Stimulated activated CD8-positive, alpha-beta memory T cell treated with anti-CD3 and anti-CD28 coated beads, Interleukin-12 subunit alpha, Interleukin-12 subunit beta, amount 100 ng/mL, for 4 hours (primary cell): ENCODE measurements at places on chromosomes 1 and 21.

DNA sequence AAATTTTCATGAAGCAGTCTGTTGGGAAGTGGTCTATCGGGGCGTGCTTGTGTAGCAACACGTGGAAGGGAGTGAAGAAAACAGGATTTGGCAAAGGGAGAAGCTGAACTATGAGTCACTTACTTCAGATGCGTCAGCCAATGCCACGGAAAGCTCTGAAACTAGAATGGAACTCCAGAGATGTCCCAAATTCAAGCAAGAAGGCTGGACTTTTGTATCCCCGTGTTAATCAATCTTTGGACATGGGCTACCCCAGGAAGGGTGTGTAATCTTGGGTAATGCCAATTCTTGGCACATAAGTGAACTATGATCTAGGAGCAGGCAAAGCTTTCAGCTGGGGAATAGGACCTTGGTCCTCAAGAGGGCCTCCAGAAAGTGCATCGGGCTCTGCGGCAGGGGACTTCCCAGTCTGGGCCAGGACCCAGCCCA, 102.6 kb downstream of the ADSS2 start:
- no peak for DNase-seq

GRCh38 chr1:4380564-4381168, 273.7 kb upstream of the AJAP1 start:
- DNase-seq: no peak

- DNase-seq: no peak
Measured at GRCh38 chr1:111789142-111789541, 33.4 kb downstream of the DDX20 start.

GRCh38 chr1:49606082-49606481, 417.7 kb downstream of the AGBL4 start:
- DNase-seq: no peak

- DNase-seq: no peak
Measured at GRCh38 chr1:66285618-66286270, 248.2 kb upstream of the SGIP1 start.

GRCh38 chr1:228373004-228373680, 33.5 kb downstream of the TRIM11 start:
- DNase-seq: no peak

GRCh38 chr1:205791568-205792180, 16.4 kb upstream of the RAB29 start:
- DNase-seq: peak; percentile 13

GRCh38 chr1:181651276-181651675, 168.0 kb downstream of the CACNA1E start:
- DNase-seq: no peak

GRCh38 chr1:215256936-215257679, 174.6 kb downstream of the KCNK2 start:
- no peak for DNase-seq

- no peak for DNase-seq
Measured at GRCh38 chr1:230785636-230786384, 38.6 kb downstream of the CAPN9 start.

DNA sequence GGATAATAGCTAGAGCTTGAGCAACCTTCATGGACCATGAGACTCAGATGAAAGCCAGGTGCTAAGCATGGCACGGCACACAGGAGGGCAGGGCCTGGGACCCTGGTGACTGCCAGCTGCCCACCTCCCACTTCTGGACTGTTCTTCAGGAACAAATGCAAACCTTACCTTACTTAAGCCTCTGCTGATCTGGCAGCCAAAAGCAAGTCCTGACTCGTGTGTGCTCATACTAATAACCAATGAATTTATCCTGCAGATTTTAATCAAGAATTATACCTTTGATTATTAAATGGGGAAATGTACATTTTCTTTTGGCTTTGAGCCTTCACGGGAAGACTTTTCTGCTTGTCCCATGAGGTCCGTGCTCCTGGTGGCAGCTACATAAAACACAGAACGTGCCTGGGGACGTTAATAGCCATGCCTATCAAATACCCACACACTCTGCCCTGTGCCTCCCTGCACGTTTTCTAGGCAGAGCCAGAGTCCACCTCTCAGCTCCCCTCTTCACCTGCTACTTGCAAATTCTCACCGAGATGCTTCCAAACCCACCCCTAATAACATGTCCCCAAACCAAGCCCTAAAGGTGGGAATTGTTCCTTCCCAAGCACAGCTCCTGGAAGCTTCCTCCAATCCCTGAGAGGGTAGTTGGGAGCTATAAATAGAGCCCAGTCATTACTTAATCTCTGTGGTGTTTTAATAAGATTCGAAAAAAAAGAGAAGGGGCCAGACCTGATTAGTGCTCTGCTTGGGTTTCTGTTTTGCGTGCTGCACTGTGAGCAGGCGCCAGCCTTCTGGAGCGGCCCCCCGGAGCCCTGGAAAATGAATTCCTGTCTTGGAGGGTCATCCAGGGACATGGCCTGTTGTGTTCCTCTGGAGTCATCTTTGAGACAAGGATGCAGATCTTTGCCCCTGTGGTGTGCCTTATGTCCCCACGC, 33.5 kb downstream of the SLC1A7 start:
- no peak for DNase-seq

DNA sequence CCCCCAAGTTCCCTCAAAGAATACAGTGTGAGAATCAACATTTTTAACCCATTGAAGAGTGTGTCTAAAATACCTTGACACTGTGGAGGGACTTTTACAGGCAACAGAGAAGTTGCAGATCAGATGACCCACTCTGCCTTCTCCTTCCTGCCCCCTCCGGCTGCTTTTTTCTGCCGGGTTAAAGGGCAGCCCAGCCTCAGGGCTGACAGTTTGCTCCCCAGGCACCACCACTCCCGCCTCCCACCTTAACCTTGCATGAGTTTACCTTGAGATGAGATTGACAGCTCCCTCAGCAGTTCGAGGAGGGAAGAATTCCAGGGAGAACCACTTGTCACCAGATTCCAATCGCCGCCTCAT, 3.2 kb downstream of the MTHFR start:
- no peak for DNase-seq

DNA sequence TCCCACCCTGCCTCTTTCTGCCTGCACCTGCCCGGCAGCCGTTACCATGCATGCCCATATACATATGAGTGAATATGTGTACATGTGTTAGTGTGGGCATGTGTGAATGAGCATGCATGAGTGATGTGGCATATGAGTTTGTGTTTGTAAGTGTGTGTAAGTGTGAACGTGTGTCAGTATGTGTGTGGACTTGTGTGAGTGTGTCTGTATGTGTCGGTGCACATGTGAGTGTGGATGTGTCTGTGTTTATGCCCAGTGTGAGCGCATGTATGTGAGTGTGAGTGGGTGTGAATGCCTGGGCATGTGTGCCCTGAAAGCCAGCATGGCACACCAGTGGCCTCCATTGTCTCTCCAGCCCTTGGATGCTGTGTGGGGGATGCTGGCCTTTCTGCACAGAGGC, 2.5 kb upstream of the UMODL1 start:
- DNase-seq: no peak

DNA sequence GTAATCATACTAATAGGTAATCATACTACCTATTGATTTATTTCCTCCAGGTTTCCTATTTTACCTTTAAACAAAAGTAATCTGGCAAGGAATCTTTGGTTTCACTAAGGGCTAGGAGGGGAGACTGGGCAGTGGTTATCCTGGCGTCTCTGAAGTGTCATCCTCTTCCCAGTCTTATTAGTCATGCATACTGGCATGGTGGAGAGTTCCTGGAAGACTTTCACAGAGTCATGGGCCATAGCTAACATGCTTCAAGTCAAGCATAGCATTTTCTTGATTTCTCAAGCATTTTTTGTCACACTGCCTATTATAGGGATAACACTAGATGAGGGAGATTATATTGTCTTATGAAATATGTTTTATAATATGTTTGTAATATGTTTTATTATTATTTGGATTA, 64.0 kb upstream of the ASB17 start:
- no peak for DNase-seq

- DNase-seq: no peak
Measured at GRCh38 chr1:156926175-156926574, 5.7 kb downstream of the LRRC71 start.

GRCh38 chr1:153771261-153771660, 3.9 kb upstream of the SLC27A3 start:
- no peak for DNase-seq

DNA sequence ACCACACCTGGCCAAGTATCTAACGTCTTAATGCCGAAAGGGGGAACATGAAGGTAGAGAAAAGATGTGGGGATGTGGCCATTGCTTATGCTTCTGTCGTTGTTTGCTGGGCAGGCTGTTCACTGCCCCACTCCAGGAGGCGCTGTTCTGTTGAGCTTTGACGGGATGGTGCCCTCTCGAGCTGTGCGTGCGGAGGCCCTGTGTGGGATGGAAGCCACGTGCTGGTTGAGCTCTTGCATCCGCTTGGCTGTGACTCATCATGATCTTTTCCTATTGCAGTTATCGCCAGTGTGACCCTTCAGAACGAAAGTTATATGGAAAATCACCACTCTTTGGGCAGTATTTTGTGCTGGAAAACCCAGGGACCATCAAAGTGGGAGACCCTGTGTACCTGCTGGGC, 26.3 kb downstream of the MTARC1 start:
- no peak for DNase-seq
